ENCODE measurements at places on chromosomes 1 and 21.

GRCh38 chr1:50666849-50667248 is 243.6 kb upstream of the DMRTA2 start:
- H3K27ac ChIP-seq = no peak overlapping the region
- H3K4me3 ChIP-seq = no peak overlapping the region
- peaks cover 11% of the 10 kb centered on the region for H3K4me1 ChIP-seq
- H3K36me3 ChIP-seq = no peaks in the 10 kb centered on the region
- DNase-seq = no peak
- H3K27me3 ChIP-seq = no peaks in the 10 kb centered on the region

- no peak for DNase-seq
- H3K27me3 ChIP-seq = peaks cover 19% of the 10 kb centered on the region
- peaks cover 24% of the 10 kb centered on the region for H3K4me1 ChIP-seq
- no peak overlapping the region for H3K4me3 ChIP-seq
- H3K36me3 ChIP-seq = no peaks in the 10 kb centered on the region
- H3K27ac ChIP-seq = no peak overlapping the region
These were observed 16.6 kb upstream of the LEMD1 start for GRCh38 chr1:205438213-205439158.

- H3K36me3 ChIP-seq = peaks cover 17% of the 10 kb centered on the region
- DNase-seq = no peak
- H3K4me1 ChIP-seq = peaks cover 15% of the 10 kb centered on the region
- no peak overlapping the region for H3K4me3 ChIP-seq
- H3K27me3 ChIP-seq = no peaks in the 10 kb centered on the region
These were observed 26.2 kb upstream of the KNCN start for GRCh38 chr1:46577671-46578070.

- no peak overlapping the region for H3K4me3 ChIP-seq
- peaks cover 20% of the 10 kb centered on the region for H3K36me3 ChIP-seq
- DNase-seq = no peak
- no peaks in the 10 kb centered on the region for H3K27me3 ChIP-seq
- peaks cover 43% of the 10 kb centered on the region for H3K4me1 ChIP-seq
- no peak overlapping the region for H3K27ac ChIP-seq
These were observed 57.5 kb downstream of the EPRS1 start for GRCh38 chr1:219988818-219989217.

DNA sequence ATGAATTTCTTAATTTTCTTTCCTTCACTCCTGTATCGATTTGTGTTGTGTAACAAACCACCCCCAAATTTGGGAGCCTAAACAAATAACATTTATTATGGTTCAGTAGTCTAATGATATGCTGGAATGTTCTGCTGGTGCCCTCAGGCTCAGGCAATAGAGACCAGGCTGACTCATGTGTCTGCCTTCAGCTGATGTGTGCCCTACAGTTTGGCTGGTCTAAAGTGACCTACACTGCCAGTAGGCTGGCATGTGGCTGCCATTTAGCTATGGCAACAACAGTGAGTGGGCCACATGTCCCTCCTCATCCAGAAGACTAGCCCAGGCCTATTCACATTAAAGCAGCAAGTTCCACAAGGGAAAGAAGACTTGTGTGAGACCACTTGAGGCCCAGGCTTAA is 115.8 kb downstream of the PTPRC start:
- H3K4me3 ChIP-seq = no peak overlapping the region
- H3K27ac ChIP-seq = no peak overlapping the region
- H3K27me3 ChIP-seq = no peaks in the 10 kb centered on the region
- no peak for DNase-seq
- H3K36me3 ChIP-seq = no peaks in the 10 kb centered on the region

GRCh38 chr1:182065126-182065845 is 3.8 kb upstream of the ZNF648 start:
- H3K4me3 ChIP-seq = no peak overlapping the region
- H3K4me1 ChIP-seq = peaks cover 13% of the 10 kb centered on the region
- H3K27ac ChIP-seq = no peak overlapping the region

GRCh38 chr1:4724001-4724400 is 69.6 kb downstream of the AJAP1 start:
- H3K27me3 ChIP-seq = peaks cover 23% of the 10 kb centered on the region
- H3K4me1 ChIP-seq = no peaks in the 10 kb centered on the region
- H3K4me3 ChIP-seq = no peak overlapping the region
- no peak overlapping the region for H3K27ac ChIP-seq
- DNase-seq = no peak
- H3K36me3 ChIP-seq = no peaks in the 10 kb centered on the region

GRCh38 chr1:227855687-227856086 is 40.2 kb downstream of the PRSS38 start:
- no peak for DNase-seq
- no peak overlapping the region for H3K4me3 ChIP-seq

- H3K4me1 ChIP-seq = no peaks in the 10 kb centered on the region
- DNase-seq = no peak
- H3K4me3 ChIP-seq = no peak overlapping the region
- H3K36me3 ChIP-seq = peaks cover 7% of the 10 kb centered on the region
These were observed 116.8 kb downstream of the RABGAP1L start for GRCh38 chr1:174276087-174276486.

DNA sequence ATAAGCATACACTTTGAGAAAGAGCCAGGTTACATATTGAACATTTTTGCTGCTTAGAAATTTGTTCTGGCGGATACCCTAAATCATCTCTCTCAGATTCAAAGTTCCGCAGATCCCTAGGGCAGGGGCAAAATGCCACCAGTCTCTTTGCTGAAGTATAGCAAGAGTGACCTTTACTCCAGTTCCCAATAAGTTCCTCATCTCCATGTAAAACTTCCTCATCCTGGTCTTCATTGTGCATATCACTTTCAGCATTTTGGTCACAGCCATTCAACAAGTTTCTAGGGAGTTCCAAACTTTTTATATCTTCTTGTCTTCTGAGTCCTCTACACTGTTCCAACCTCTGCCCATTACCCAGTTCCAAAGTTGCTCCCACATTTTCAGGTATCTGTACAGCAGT is 23.3 kb upstream of the LYPD8 start:
- H3K4me1 ChIP-seq = no peaks in the 10 kb centered on the region
- no peaks in the 10 kb centered on the region for H3K27me3 ChIP-seq
- no peak overlapping the region for H3K4me3 ChIP-seq
- DNase-seq = no peak
- H3K27ac ChIP-seq = no peak overlapping the region
- peaks cover 4% of the 10 kb centered on the region for H3K36me3 ChIP-seq

DNA sequence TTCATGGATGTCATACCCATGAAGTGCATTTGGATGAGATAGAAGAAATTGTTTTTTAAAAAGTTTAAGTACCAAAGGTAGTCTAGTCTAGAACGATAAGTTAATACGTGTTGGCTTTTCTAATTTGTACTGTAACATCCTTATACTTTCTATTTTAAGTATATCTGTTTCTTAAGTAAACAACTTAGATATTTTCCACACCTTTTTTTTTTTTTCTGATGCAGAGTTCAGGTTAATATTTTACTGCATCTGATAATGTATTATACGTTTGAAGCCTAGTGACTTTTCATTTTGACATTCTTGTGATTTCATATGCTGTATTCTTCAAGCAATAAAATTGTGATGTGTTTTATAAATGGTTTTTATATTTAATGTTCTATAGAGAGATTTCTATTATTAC is 16.5 kb downstream of the DR1 start:
- H3K4me1 ChIP-seq = peaks cover 1% of the 10 kb centered on the region
- peaks cover 21% of the 10 kb centered on the region for H3K36me3 ChIP-seq
- no peaks in the 10 kb centered on the region for H3K27me3 ChIP-seq
- H3K4me3 ChIP-seq = no peak overlapping the region

DNA sequence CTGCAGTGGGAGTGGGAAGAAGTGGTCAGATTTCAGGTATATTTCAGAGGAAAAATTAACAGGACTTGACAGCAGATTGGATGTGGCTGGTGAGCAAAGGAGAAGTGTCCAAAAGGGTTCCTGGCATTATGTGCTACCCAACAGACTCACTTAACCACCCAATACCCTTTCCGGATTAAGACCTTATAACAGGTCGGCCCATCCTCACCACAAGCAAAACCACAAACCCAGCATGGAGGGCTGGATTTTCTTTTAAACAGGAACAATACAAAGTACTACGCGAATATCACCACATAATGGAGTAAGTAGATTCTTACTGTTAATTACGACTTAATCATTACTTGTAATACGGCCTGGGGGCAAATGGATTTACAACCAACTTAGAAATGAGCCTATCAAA is 59.2 kb downstream of the WDR64 start:
- H3K4me3 ChIP-seq = no peak overlapping the region
- no peak for DNase-seq
- H3K27me3 ChIP-seq = peaks cover 77% of the 10 kb centered on the region
- H3K4me1 ChIP-seq = no peaks in the 10 kb centered on the region
- no peak overlapping the region for H3K27ac ChIP-seq

Data from progenitor cell of endocrine pancreas (in vitro differentiated cells).